ENCODE measurements at places on chromosomes 13 and 19.
A peak's percentile ranks its signal among the peaks of the same experiment; 100 is the strongest.

- peak; percentile 77 for DNase-seq
These were observed 960.7 kb upstream of the PCDH9 start for GRCh38 chr13:68190818-68191217.

DNA sequence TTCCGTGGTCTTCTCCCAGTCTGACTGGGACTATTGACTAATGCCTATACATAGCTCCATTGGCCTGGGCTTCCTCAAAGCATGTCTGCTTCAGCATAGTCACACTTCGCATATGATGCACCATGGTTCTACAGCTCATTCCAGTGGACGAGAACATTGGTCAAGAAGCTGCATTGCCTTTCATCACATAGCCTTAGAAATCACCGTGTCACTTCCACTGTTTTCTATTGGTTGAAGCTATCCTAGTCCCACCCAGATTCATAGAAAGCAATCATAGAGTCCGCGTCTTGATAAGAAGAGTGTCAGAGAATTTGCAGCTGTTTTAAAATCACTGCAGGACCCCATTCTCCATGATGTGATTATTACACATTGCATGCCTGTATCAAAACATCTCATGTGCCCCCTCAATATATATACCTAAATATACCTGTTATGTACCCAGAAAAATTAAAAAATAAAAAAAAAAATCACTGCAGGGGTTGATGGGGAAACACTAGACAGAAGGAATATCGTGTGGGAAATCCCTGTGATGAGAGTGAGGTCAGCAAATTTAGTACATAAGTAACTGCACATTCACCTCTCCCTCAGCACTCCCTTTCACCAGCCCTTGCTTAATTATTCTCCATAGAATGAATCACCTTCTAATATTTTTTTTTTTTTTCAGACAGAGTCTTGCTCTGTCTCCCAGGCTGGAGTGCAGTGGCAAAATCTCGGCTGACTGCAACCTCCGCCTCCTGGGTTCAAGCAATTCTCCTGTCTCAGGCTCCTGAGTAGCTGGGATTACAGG, 2.2 kb upstream of the ARHGAP33 start:
- peak; percentile 72 for DNase-seq

DNA sequence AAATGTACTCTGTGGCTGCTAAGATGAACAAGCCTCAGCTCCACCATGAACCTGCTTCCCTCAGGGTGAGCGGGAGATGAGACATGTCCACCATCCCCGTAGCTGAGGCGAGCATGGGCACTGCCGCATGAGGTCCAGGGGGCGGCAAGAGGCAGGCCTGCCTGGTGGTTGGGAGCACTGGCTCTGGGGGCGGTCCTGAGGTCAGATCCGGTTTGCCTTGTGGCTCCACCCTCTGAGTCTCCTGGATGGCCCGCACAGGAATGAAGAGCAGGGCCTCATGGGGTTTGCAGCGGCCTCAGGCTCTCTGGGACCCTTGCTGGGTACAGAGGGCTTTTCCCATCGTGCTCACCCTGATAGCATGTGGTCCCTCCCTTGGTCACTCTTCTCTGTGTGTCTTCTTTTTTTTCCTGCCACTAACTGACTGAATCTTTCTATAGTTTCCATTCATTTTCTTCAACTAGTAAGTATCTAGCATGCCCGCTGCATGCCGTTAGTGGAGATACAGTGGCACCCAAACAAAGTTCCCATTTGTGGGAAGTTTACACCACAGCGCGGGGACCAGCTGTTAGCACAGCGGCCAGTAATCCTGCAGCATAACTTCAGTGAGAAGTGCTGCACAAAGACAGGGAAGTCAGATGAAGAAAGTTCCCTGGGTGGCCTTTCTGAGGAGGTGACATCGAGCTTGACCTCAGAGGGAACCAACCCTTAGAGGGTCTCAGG, 37.3 kb downstream of the CAPN12 start:
- no peak for DNase-seq

- no peak for DNase-seq
These were observed 3.9 kb downstream of the NFIC start for GRCh38 chr19:3370214-3370720.

GRCh38 chr13:40680659-40681323, 14.3 kb upstream of the FOXO1 start:
- DNase-seq: no peak

- DNase-seq: no peak
These were observed 111.0 kb downstream of the KCTD12 start for GRCh38 chr13:76775088-76775740.

GRCh38 chr19:34692549-34692948, 15.1 kb downstream of the ZNF302 start:
- DNase-seq: no peak

DNA sequence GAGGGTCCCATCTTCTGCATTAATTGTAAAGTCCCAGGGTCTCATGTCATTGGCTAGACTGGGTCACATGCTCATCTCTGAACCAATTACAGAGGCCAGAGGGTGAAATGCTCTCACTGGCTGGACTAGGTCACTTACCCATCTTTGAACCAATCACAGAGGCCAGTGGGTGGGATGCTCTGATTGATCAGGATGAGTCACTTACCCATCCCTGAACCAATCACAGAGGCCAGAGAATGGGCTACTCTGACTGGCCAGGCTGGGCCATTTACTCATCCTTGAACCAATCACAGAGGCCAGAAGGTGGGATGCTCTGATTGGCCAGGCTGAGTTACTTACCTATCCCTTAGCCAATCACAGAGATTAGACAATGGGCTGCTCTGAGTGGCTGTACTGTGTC, 5.3 kb downstream of the MISP start:
- peak; percentile 64 for DNase-seq

GRCh38 chr13:59203855-59204254, 959.9 kb downstream of the DIAPH3 start:
- no peak for DNase-seq

- no peak for DNase-seq
These were observed 7.9 kb upstream of the ZNF606 start for GRCh38 chr19:58010507-58010906.

DNA sequence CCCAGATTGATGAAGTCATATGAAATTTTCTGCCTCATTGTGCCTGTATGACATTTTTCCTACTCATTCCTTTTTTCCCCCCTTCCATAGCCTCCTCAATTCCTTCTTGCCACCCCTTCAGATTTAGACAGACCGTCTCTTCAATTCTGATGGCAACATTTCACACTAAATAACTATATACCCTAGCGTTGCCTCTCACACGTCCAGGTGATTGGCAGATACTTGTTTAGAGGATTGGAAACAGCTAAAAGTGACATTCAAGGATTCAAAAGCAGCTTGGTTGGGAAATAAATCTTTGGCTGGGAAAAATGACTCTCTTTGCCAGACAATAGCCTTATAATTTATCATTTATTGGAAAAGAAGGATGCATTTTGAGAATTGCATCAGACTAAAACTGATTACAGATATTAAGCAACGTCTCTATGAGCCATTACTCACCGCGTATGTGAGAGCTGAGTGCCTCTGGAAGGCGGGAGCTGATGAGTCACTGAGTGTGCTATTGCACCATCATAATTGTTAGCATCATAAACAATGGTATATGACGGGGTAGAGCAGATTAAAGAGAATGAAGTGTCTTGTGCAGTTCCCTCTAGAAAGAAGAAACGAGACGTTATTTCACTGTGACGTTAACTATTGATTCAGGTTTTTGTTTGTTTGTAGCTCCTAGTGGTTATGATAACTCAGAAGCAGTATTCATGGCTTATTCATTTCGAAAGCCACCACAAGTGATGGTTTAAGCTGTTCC, 61.1 kb upstream of the FAM216B start:
- DNase-seq: peak; percentile 100

- DNase-seq: peak; percentile 94
These were observed 6.0 kb downstream of the EHD2 start for GRCh38 chr19:47719047-47719859.

Measured in bronchial epithelial cell (primary cell).